Stimulated activated CD8-positive, alpha-beta memory T cell treated with anti-CD3 and anti-CD28 coated beads, Interleukin-15, amount 100 ng/mL, for 48 hours (primary cell): ENCODE measurements at places on chromosomes 4 and X.

DNA sequence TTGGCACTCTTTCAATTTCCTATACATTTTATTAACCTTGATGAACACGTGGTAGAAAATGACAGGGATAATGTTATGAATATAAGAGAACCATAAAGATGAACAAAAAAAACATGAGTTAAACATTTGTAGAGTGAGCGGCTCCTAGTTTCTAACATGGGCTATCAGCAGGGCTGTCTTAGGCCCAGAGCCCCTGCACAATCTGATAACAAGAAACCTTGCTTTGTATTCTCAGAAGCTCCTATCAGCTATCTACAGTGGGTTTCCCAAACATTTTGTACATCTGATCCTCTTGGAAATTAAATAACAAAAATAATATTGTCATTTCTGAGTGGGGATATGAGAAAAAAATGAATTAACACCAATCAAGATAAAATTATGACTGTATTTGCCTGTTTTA, 10.6 kb upstream of the RBPJ start:
- no peak for DNase-seq

- DNase-seq = peak; percentile 40
Measured at GRCh38 chrX:2928583-2929434, at the start of gene ARSD. Gene ARSD, minus strand, starts transcription at chrX:2929339. Its CDS starts 64 bp downstream, at chrX:2929275.

DNA sequence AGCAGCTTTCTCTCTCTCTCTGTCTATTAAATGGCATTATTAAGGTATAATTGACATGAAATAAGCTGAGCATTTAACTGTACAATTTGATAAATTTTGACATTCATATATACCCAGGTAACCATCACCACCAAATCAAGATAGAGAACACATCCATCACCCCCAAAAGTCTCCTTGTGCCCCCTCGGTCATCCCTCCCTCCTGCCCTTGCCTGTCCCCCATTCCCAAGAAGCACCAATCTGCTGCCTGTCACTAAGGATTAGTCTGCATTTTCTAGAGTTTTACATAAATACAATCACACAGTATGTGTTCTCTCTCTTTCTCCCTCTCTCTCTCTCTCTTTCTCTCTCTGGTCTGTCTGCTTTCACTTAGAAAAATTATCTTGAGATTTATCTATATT, 25.0 kb upstream of the TMEM154 start:
- no peak for DNase-seq

- no peak for DNase-seq
Measured at GRCh38 chr4:64146030-64146429, 263.2 kb downstream of the TECRL start.

GRCh38 chr4:145681956-145682355, 2.0 kb downstream of the C4orf51 start:
- DNase-seq = no peak

DNA sequence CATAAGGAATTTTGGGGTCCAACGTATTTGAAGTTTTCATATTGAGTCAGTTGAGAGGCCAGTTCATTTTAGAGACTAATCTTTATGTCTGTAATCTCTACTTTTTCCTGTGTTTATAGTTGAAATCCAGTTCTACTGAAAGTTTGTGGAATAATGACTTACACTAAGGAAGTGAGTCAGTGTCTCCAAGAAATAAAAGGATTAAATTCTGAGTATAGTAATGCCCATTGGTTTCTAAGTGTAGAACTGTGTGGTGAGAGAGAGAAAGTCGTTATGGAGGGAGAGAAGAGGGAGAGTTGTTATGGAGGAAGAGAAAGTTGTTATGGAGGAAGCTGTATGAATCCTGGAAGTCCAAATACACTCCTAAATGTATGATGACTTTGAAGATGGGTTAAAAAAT, 264.6 kb upstream of the HAND2 start:
- DNase-seq = no peak
